ENCODE measurements at places on chromosomes 2 and 18.

DNA sequence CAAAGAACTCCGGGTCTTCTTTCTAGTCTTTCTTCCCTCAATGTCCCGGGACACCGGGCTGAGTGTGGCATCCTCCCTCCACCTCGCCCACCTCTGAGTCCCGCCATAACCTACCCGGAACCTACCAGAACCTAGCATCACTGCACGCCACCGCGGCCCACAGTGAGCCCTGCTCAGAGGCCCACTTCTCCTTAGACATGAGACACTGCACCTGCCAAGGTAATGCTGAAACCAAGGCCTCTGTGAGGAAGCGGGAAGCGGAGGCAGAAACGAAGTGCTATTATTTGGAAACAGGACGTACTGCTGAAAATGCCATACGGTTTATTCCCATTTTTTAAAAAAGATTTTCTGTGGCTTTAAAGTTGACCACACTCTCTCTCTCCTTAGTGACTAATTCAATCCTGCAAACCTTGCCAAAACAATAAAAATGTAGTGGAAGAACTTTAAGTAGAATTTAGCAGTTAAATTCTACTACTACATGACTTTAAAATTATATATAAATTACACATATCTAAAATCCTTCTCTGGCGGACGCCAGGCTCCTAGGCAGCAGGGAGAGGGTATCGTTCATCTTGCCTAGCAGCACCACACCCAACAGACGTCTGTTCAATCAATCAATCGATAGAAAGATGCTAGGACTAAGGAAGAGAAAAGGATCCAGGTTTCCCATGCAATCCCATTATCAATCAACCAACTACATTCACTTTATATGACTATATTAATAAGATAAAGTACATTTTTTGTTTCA, 82.0 kb downstream of the ZNF516 start:
- DNase-seq, result no peak

- no peak for DNase-seq
Measured at GRCh38 chr2:240705204-240705791, 13.6 kb downstream of the AQP12A start.

GRCh38 chr18:22185771-22186386, 16.5 kb downstream of the GATA6 start:
- DNase-seq, result no peak

- no peak for DNase-seq
Measured at GRCh38 chr2:240298117-240298790, 137.2 kb upstream of the GPC1 start.

DNA sequence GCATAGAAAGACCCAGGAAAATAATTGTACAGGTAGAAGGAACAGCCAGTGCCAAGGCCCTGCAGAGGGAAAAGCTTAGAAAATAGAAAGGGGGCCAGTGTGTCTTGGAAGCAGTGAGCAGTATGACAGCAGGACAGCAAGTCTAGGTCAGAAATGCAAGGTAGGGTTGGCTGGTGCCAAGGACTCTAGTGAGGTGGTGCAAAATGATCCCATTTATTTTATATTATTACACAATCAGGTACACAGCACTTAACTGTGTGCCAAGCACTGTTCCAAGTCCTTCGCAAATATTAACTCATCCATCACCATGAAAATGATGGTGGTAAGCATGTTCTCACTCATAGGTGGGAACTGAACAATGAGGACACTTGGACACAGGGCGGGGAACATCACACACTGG, 100.0 kb downstream of the AQP4 start:
- DNase-seq, result no peak

GRCh38 chr2:5352286-5352685, 339.9 kb upstream of the SOX11 start:
- no peak for DNase-seq

DNA sequence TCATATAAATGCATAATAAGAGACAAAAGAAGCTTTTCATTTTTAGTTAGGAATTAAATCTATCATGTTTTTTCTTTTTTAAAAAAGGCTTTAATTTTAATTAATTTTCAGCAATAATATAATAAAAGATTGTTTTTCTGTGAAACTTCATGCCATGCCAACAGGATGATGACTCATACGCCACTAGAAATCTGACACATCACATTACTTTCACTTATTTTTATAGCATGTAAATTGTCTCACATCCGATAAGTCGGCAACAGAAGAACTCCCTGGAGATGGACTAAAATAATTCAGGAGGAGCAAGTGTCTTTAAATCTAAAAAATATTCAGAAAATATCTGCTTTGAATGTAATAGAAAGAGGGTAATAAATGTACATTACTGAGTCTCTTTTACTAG, 1024.2 kb upstream of the ACVR2A start:
- no peak for DNase-seq

GRCh38 chr2:107809835-107810234, 16.9 kb upstream of the RGPD4 start:
- DNase-seq, result no peak

GRCh38 chr2:30115141-30115980, 31.4 kb upstream of the YPEL5 start:
- peak; percentile 55 for DNase-seq

DNA sequence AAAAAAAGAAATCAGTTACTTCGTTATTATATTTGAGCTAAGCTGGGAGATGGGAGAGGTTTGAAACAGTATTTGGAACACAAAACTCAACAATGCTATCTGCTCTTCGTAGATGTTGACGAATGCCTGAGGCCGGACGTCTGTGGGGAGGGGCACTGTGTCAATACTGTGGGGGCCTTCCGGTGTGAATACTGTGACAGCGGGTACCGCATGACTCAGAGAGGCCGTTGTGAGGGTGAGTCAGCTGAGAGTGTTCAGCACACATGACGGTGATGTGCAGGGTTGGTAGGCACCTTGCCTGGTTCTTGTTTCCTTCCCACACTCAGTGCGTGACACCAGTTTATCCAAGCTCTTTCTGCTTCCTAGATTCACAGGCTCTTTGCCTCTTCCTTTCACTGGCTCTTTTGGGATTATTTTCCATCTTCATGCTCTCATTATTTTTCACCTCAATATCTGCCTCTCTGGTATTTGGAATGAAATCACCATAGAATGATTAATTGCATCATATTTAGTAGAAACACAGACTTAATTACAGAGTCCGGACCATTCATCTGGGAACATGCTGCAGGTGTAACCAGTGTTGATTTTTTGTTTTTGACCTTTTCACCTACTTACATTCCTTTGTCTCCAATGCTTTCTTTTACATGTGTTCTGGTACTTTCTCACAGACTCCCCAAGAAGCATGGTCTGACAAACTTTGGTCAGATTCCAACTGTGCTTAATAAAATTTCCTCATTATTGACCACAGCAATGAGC, 200.6 kb upstream of the RASGRP3 start:
- peak; percentile 70 for DNase-seq

DNA sequence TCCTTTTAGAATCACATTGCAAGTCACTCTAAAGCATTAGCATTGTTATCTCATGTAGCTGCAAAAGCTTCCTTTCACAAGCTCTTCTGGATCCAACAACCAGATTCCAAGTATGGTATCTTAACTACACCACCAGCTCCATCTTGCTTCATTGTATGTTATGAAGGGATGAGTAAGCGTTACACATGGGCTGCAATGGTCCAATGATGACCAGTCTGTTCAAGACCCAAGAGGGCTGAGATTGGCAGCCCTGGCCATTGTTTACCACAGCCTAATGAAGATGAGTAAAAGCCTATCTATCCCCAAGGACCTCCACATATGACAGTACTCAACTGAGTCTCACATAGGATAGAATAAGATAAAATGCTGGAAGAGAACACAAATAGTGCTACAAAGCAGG, 6.3 kb downstream of the CFLAR start:
- peak; percentile 43 for DNase-seq

DNA sequence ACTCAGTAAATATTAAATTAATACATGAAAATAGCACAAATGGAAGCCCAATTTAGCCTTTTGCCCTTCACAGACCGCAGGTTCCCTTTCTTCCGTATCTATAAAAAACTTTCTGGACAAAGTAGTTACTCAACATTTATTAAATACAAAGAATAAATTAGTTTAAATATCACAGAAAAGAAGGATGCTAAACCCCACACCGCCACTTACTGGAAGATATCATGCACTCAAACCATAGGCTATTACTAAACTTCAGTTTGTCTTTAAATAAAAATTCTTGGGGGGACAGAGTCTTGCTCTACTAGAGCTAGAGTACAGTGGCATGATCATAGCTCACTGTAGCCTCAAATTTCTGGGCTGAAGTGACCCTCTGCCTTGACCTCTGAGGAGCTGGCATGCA, 120.7 kb upstream of the FHL2 start:
- no peak for DNase-seq

DNA sequence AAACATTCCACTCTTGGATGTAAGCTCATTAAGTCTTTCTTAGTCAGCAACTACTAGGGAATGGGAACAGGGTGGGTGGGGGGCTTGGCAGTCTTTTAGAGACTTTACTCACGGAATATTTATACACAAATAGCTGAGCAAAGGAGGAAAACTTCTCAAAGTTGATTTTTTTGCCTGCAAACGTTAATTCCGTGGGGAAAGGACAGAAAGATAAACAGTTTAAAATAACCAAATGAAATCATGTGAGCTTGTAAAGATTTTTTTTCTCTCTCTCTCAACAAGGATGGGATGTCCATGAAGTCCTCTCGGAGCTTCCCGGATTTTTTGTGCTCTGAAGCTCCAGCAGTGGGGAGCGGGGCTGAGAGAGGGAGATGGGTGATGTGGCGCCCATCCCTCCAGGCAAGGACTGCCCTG, 32.2 kb upstream of the MAT2A start:
- no peak for DNase-seq

DNA sequence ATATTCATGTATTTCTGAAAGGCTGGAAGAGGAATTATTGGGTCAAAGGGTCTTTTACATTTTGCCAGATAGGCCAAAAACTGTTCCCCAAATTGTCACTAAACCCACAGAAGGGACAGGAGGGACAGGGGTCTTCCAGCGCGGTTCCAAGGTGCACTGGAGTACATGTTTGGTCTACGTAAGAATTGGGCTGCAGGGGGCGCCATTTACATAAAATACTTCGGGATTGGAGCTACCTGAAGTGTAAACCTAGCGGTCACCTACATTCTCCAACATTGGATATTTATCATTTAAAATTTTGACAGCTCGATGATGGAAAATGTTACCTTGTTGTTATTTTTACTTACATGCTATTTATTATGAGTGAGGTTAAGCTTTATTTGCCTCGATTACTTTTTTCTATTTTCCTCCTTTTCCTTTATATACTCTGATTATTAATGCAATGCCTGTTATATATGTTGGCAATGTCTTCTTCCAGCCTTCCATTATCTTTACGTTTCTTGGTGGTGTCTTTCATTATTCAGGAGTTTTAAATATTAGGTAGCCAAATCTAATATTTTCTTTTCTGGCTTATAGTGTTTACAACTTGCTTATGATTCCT, 43.0 kb upstream of the RAB6C start:
- no peak for DNase-seq

GRCh38 chr18:23572012-23572411, 14.3 kb downstream of the NPC1 start:
- no peak for DNase-seq

DNA sequence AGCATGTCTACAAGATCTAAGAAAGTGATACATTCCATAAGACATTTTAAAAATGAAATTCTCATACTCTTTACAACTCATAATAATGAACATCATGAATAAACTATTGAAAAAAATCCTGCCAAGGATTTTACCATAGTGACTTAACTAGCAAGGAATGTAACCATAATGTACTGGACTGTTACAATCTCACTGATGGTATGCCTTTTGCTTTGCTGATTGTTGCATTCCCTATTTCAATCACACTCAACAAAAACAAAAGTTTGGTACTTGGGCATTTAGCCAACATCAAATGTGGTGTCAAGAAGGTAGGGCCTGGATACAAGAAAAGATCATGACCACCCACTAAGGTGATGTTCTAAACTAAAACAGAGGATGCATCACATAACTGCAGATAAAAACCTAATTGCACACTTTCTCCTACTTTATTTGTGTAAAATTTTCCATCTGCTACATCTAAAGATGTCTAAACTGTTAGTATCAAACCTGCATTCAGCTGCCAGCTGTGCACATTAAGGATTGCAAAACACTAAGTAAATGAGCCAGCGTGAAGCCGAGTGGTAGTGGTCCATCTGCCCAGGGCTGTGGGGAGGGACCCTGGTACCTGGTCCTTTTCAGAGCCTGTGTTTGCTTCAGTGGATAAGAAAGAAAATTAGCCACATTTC, 564.4 kb downstream of the ZEB2 start:
- DNase-seq, result no peak

- no peak for DNase-seq
Measured at GRCh38 chr18:48033790-48034650, 103.6 kb upstream of the SMAD2 start.

DNA sequence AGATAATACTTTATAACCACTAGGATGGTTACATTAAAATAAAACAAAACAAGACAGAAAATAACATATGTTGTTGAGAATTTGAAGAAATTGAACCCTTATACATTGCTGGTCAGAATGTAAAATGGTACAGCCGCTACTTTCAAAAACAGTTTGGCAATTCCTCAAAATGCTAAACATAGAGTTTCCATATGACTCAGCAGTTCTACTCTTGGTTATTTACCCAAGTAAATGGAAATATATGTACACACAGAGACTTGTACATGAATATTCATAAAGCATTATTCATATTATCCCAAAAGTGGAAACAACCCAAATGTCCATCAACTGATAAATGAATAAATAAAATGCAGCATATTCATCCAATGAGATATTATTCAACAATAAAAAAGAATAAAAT, 92.5 kb upstream of the LRATD1 start:
- no peak for DNase-seq

- DNase-seq, result no peak
Measured at GRCh38 chr2:100941646-100942240, 60.3 kb upstream of the RPL31 start.

GRCh38 chr2:101368376-101368775, 18.9 kb downstream of the CREG2 start:
- no peak for DNase-seq

GRCh38 chr2:173555833-173556232, 201.2 kb downstream of the CDCA7 start:
- no peak for DNase-seq

Measured in CD4-positive, alpha-beta T cell treated with Interleukin-4 for 4 hours (primary cell).